NCI-H187 treated with DMSO at 0.1 percent for 48 hours (cell line): ENCODE measurements at places on chromosomes 2 and 18.

DNA sequence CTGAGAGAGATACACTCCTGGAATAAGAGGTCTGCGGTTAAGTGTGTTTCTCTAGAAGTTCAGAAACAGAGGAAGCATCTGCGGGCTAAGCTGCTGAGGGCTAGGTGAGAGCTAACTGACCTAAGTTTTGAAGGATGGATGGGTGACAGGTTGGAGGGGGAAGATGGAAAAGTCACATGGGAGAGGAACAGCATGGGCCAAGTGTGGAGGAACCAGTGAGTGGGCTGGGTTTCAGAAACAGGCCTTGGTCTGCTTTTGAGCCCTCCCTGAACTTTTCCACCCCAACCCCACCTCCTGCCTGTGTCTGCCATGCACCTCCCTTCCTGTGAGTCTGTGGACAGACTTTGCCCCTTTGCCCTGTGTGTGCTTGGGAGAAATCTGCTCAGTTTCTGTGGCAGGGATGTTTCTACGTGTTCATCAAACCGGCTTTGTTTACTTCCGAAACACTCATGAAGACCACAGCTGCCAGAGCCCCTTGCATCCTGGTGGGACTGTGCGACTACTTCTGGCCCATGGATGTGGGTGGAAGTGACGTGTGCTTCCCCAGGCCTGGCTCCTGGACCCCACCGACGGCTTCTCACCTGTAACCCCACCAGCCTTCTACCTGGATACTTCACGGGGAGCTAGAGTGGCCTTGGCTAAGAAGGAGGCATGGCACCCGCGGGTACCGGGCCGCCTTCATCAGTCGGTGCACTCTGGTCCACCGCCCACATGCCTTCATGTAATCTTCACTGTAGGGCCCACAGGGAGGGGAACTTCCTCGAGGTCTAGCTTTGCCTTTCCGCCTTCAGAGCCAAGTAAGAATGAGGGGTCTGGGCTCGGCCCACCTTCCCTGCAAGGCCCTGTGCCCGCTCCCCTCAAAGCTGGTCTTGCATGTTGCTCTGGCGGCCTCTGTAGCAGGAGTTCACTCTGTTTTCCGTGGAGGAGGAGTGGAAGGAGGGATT, 1.4 kb upstream of the HPCAL1 start:
- DNase-seq = no peak

DNA sequence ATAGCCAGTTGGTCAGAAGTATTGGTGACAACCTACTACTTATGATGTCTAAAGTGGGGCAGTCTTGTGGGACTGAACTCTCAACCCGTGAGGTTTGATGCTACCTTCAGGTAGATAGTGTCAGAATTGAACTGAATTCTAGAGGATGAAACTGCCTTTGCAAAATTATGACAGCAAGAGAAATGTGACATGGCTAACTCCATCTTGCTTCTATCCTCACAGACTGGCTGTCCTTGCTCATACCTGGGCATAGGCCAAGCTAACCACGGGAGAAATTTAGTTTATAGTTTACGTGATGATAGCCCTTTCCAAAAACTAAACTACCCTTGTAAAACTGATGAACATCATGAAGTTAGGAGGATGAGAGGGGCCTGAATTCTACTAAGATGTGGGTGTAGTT, 24.9 kb upstream of the TGIF1 start:
- DNase-seq = no peak

GRCh38 chr2:98664323-98664722, 55.9 kb downstream of the UNC50 start:
- DNase-seq = no peak

DNA sequence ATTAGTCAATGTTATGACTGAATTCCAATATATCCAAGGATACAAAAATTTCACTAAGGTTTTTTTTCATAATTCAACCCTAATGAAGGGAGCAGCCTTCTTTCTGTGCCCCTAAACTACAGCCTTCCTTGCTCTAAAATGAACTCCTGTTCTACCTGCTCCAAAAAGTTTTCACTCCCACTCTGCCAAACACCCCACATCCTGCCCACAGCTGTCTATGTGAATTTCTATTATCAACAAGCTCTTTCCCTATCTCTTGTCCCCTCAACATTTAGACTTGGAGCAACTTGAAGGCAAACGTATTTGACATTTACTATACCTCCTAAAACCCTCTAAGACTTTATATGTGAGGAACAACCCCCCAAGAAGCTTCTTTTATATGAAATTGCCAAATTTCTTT, 2.5 kb downstream of the STAT4 start:
- DNase-seq = no peak

GRCh38 chr18:44771956-44772917, 91.5 kb downstream of the SETBP1 start:
- DNase-seq = no peak

DNA sequence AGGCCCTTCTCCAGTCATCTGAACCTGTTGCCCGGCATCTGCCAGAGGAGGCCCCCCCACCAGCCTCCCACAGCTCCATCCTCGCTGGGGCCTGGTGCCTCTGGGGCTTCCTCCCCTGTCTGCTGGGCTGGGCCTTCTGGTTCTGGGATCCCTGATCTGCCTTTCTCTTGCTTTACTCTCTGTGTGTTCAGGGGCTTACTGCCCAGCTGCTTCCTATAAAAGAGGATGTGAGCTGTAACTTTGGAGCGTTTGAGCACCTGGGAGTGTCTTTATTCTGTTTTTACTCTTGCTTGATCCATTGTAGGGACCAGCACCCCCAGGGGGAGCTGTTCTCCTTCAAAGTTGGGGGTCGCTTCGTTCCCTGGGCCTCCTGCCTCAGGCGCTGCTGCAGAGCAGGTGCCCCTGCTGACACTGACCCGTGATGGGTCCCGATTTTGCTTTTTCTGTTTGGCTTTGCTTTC, 23.1 kb upstream of the FAHD2A start:
- no peak for DNase-seq

- DNase-seq = no peak
Observed at GRCh38 chr2:222903234-222904220, 42.7 kb downstream of the ACSL3 start.

DNA sequence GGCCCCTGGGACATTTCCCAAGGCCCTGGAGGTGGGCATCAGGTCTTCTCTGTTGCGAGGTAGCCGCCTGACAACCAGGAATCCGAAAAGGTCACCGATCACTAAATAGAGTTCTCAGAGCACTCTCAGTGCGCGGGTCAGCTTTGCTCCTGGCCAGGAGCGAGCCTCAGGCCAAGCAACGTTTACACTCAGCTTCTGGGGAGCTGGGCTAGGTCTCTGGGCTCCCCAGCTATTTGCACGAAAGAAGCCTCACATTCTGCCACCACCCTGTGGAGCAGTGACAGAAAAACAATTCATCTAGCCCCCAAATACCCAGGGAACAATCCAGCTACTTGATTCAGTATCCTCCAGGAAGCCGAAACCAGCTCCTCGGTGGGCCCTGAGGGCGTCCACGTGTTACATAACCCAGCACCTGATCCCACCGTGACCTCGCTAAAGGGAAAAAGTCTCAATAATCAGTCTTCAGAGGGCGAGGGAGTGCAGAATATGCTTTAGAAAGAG, 3.3 kb downstream of the SH3BP4 start:
- no peak for DNase-seq

GRCh38 chr2:33214857-33215256, 261.6 kb upstream of the RASGRP3 start:
- DNase-seq = no peak

- no peak for DNase-seq
Observed at GRCh38 chr18:27049969-27050368, 135.1 kb downstream of the CHST9 start.

- no peak for DNase-seq
Observed at GRCh38 chr2:60479226-60480088, 74.0 kb downstream of the BCL11A start.

- DNase-seq = no peak
Observed at GRCh38 chr2:18475884-18476283, 84.6 kb downstream of the RDH14 start.

- no peak for DNase-seq
Observed at GRCh38 chr2:186532891-186533290, 46.8 kb downstream of the ZC3H15 start.

DNA sequence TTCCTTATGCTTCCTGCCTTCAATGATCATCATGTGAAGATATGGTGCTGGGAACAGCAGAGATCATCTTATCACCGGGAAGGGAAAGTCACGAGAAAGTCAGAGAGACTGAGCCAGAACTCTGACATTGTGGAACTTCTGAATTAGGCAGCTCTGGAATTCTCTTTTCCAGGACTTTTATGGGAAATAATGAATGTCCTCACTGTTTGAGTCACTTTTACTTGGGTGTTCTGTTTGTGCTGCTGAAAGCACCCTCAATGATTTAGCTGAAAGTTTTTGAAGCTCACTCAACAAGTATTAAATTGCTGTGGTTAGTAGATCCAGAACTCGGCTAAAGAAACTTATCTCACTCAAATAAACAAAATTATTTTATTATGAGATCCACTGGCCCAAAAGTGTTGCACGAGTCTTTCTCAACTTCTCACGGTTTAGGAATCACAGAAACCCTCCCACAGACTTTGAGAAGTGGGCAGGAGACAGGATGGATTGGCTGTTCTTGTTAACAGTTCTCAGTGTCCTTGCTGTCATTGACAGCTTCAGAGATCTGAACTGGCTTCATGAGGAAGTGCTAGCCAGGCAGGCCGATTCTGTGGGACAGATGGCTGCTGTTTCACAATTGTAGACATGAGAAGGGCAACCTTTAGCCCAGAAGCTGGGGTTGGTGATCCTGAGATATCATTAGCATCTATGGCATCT, 26.4 kb upstream of the ATRAID start:
- no peak for DNase-seq

GRCh38 chr2:104433657-104434056, 420.3 kb upstream of the POU3F3 start:
- DNase-seq = no peak

DNA sequence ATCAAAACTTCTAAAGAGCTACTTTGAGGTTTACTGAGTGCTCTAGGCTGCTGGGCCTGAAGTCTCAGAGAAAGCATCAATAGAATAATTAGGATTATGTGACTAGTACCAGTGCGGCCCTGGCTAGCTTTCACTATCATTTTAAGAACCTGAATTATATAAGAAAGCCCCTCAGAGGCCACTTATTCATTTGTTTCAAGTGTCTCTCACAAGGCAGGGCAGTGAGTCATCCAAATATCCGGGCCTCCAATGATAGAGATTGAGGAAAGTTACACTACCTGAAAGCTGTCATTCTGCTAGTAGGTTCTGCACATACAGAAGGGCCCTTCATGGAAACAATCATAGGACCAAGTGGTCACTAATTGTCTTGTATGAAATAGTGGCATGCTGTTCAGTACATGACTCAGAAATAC, 193.1 kb downstream of the L3MBTL4 start:
- no peak for DNase-seq

DNA sequence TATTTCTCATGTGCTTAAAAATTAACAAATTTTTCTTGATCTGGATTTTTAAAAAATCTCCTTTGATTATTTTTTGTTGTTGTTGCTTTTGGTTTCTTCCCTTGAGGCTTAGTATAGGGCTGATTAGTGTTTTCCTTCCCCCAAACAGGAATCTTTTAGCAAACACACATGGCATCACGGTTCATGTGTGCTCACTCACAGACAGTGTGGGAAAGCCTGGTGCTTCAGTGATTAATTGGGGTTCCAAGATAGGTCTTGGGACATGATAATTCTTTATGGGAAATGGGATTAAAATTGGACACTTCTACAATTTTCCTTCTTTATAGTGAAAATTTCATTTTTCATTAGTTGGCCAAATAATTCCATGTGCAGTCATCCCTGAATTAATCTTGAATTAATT, 153.9 kb upstream of the SOX11 start:
- DNase-seq = no peak

DNA sequence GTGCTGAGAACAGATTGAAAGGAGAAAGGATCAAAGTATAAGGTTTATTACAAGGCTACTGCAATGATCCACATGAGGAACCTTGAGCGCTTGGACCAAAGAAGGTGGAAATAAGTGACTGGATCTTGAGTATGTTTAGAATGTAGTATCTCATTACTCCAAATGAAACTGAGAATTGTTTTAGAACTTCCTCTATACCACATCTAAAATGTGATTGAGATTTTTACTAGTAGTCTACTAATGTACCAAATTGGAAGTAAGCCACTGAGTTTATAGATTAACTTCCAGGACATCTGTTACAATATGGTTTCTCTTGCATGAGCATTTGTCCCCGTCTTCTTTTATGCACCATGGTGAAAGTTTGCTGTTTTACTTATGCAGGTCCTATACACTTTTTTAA, 300.5 kb downstream of the SUCLG1 start:
- DNase-seq = no peak

- no peak for DNase-seq
Observed at GRCh38 chr2:2892892-2893291, 484.7 kb downstream of the EIPR1 start.

- no peak for DNase-seq
Observed at GRCh38 chr2:50443868-50444630, 587.9 kb downstream of the NRXN1 start.

GRCh38 chr2:211766689-211767088, 771.9 kb downstream of the ERBB4 start:
- DNase-seq = no peak

GRCh38 chr2:19488009-19488691, 129.7 kb upstream of the OSR1 start:
- DNase-seq = no peak

GRCh38 chr2:19484736-19485135, 126.3 kb upstream of the OSR1 start:
- DNase-seq = no peak

- DNase-seq = no peak
Observed at GRCh38 chr2:25566094-25566493, 107.3 kb downstream of the DTNB start.

- DNase-seq = no peak
Observed at GRCh38 chr2:82790206-82791021, 1668.7 kb downstream of the SUCLG1 start.

DNA sequence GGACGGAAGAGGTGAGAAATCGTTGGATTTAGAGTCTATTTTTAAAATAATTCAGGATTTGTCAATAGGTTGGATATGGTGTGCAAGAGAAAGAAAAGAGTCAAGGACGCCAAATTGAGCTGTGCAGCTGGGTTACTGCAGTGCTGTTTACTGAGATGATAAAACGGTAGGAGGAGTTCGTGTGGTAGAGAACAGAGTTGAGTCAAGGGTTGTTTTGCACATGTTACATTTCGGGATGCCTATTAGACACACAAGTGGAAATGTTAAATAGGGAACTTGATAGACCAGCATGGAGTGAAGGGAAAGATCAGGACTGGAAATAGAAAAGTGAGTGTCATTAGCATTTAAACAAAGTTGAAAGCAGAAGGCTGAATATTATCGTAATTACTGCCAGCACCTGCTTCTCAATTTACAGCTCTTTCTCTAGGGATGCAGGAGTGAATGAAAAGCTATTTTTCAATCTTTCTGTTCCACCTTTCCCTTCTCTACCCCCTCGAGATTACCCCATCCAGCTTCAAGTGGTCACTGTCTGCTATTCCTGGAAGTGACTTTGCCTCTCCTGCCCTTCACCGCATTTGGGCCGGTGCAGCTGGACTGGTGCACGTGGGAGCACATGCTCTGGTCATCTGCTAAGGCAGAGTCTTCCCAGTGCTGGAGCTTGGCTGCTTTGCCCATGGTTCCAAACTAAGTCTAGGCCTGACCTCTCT, 30.3 kb downstream of the GPR75 start:
- DNase-seq = no peak

DNA sequence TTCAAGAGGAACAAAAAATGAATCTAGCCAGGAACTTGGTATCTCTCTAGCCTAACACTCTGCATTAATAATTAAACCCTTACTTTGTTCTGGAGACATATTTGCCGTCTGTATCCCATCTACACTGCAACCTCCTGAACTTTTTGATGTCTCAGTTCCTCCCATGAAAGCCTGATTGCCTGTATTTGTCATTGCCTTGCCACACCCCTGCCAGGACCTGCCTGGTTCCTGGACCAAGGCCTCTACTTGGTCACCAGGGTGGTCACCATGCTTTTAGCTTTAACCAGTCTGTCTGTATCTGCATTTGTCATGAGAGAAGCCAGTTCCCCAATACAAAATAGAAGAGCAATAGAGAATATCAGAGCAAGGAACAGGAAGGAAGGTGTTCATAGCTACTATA, 58.8 kb upstream of the NOL4 start:
- DNase-seq = no peak
